Right ventricle myocardium inferior (tissue), 1 donor: ENCODE measurements at places on chromosomes 3 and 15. TPM values are rescaled to one million over a fixed set of nuclear protein-coding genes. Genes with fewer than 3 reads are reported as not detected.

Gene TGM4
- not detected for total RNA-seq

Gene ADAMTS17
- total RNA-seq: 1.4 TPM

Gene GPX1
- 136 TPM for total RNA-seq

Gene ATP10A
- 1.7 TPM for total RNA-seq

Gene CSTA
- total RNA-seq: 2.5 TPM

Gene GHSR
- not detected for total RNA-seq

Gene ECE2
- not detected for total RNA-seq

Gene PIK3CA
- total RNA-seq: 21.1 TPM

Gene SCAANT1
- not detected for total RNA-seq

Gene TOPAZ1
- total RNA-seq: not detected

Gene ARPIN
- 12.0 TPM for total RNA-seq

Gene PRTG
- 0.43 TPM for total RNA-seq

Gene LRTM1
- total RNA-seq: not detected

Gene RASGRP1
- 0.46 TPM for total RNA-seq

Gene SCN11A
- 0.08 TPM for total RNA-seq

Gene SAMD7
- total RNA-seq: not detected

Gene SLC51A
- 0.60 TPM for total RNA-seq

Gene SH2D7
- not detected for total RNA-seq

Gene LRRK1
- 2.7 TPM for total RNA-seq

Gene MAGEL2
- total RNA-seq: not detected

Gene SCN5A
- 163 TPM for total RNA-seq

Gene ATP2B2
- total RNA-seq: 0.14 TPM

Gene TIMP4
- 23.8 TPM for total RNA-seq

Gene CRABP1
- total RNA-seq: not detected

Gene CTXN2
- not detected for total RNA-seq

Gene ERICH6
- not detected for total RNA-seq

Gene ANKRD34C
- 0.11 TPM for total RNA-seq

Gene ZDHHC19
- total RNA-seq: not detected

Gene FSIP1
- 0.73 TPM for total RNA-seq

Gene GABRB3
- total RNA-seq: 2.2 TPM

Gene DENND4A
- total RNA-seq: 12.7 TPM

Gene LIPH
- total RNA-seq: 0.22 TPM

Gene MUC20
- total RNA-seq: 4.6 TPM

Gene SLTM
- 49.2 TPM for total RNA-seq

Gene OCA2
- not detected for total RNA-seq

Gene HCLS1
- 13.9 TPM for total RNA-seq

Gene CFAP92
- total RNA-seq: 0.49 TPM
